Activated T-cell treated with anti-CD3 and anti-CD28 coated beads for 4 hours (primary cell): ENCODE measurements at places on chromosomes 7 and 10.

GRCh38 chr10:78382772-78383171 lies 349.1 kb downstream of the RPS24 start:
- no peak for DNase-seq

DNA sequence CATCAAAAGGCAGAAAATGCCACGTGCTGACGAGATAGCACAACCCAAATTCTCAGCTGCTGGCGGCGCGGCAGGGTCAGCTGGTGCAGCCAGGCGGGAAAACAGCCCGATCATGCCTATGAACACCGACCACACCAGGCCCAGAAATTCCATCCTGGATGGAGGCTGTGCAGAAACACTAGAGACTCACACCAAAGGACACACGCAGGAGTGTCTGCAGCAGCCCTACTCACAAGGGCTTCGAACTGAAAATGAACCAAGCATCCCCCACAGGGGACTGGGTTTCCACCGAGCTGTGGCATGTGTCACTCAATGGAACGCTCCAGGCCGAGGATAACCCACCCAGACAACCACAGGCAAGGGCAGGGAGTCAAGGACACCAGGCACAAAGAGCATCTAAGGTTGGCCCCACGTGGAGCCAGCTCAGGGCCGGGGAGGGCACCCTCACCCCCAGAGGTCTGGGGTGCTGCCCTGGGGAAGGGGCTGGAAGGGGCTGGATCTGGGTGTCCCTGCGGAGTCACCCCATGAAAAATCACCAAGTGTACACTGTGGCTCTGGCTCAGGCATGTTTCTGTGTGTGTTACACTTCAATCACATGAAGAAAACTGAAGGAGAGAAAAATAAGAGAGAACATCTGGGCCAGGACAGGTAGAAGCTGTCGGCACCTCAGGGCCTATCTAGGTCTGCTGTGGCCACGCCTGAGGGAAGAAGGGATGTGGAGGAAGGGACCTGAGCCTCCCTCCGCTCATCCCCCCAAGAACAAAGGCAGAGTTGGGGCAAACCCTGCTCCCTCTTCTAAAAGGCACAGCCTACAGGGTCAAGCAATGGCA lies 33.0 kb downstream of the RASGEF1A start:
- DNase-seq, result no peak

DNA sequence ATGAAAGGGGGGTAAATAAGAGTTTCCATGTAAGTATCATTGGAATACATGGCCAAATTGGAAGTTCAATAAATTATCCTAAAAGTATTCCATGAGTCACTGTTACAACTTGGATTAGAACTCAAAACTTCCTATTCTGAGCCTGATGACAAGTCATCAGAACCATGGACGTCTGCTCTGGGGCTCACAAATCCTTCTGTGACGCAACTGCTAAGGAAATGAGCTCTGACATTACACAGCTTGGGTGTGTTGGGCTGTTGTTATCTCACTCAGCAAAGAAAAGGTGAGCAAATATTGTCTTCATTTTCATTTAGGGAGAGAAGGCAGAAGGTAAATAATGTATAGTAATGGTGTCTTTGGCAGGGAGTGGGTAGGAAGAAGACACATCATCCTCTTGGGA lies 214.8 kb upstream of the ADO start:
- no peak for DNase-seq

- no peak for DNase-seq
Observed at GRCh38 chr10:30092151-30092790, 32.9 kb upstream of the JCAD start.

DNA sequence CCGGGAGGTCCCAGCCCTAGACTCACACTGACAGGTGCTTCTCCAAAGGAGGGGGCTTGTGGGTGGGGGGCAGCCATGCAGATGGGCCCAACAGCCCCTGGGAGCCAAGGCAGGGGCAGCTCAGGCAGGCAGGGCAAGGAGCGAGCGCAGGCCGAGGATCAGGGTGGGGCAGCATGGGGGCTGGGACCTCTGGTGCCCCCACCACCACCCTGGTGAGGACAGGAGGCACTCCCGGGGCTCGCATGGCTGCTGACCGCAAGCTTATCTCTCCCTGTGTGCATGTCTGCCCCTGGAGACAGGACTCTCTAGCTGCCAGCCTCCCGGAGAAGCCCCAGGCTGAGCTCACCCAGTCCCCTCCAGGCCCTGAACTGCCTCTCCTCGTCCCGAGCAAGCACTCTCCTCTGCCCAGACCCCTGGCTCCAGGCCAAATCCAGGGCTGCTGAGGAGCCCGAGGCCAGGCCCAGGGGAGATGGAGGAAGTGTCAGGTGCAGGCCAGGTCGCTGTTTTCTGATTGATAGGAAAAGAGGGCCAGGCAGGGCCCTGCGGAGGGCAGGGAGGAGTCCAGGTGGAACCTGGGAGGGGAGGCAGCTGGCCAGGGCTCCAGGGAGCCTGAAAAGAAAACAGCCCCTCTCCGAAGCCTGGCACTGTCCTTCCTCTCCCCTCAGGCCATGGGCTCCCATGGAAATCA lies 39.0 kb downstream of the PDGFA start:
- DNase-seq, result no peak

DNA sequence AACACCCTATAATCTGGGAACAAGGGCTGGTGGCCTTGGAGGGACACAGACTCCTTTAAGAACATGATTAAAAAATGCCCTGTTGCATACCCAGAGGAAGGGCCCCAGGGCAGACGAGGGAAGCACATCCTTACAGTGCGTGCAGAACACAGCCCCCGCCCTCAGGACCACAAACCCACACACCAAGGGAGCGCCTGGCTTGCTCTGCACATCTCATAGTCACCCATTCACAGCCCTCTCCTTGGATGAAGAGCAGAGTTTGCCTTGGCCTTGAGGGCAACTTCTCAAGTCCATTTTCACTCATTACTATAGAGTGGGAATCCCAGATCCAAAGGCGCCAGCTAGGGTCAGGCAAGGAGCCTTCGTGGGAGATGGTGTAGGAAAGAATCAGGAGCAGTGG lies 6.3 kb upstream of the VSIR start:
- no peak for DNase-seq

- no peak for DNase-seq
Observed at GRCh38 chr7:19963695-19964094, 190.3 kb upstream of the TMEM196 start.

- no peak for DNase-seq
Observed at GRCh38 chr10:22544325-22545068, 169.9 kb downstream of the PIP4K2A start.

DNA sequence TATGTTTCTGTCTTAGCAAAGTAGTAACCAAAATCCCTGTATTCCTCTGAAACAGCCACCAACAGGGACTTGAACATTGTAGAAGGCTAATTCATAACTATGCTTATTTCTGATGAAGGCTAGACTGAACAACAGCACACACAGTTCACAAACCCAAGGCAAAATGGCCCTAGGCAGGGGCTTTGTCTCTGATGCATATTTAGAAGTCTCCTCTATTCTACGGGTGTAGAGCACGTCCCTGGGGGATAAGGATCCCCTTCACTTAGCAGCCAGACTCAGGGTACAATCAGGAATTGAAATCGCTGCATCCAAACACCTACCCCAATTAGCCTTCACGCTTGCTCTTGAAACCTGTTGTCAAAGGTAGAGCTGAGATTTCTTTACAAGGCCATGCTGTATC lies 45.5 kb downstream of the FGFR2 start:
- DNase-seq, result no peak

- no peak for DNase-seq
Observed at GRCh38 chr10:99924451-99925255, 85.1 kb downstream of the DNMBP start.

GRCh38 chr7:116977172-116977571 lies 23.9 kb downstream of the ST7 start:
- DNase-seq, result no peak

DNA sequence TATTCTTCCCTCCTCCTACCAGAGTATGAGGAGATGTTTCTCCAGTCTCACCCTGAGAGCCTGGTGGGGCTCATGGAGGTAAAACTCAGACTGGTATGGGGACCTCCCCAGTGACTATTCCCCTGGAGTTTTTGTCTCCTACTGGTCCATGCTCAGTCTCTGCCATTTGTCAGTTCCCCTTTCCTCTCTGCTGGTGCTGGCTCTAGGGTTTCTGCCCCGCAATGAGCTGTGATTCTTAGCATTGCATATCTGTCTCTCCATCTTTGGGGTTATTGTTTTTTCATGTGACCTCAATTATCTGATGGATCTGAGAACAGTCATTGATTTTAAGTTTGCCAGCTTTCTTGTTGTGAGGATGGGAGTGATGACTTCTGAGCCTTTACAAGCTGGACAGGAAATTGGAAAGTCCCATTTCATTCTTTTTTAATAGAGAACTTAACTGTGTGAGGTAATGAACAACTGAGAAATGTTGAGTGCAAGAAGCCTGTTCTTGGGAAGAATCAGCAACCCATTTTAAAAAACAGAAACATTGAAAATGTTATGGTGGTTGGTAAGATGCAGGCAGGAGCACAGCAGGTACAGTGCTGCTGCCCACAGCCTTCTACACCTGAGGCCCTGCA lies 26.9 kb downstream of the NACAD start:
- no peak for DNase-seq
